Spinal cord (tissue), 10 donors: ENCODE measurements at places on chromosomes 2 and 18.

DNA sequence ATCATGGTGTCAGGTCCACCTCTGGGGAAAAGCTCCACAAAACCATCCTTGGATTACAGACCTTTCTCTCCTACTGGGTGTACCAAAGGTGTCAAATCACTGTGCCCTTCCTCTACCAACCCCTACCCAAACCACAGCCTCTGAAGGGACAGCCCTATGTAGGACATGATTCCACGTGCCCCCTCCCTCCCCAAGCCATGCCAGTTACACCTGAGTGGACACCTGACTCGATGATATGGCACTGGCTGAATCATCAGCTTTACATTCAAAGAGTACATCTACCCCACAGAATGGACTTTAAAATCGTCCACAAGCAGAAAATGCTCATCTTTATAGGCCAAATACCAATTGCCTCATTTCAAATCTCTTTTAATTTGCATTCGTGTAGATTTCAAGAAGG is 26.0 kb downstream of the TRABD2A start:
- no peak for DNase-seq

- DNase-seq, result no peak
Measured at GRCh38 chr2:228590681-228591080, 409.2 kb upstream of the SPHKAP start.

- no peak for DNase-seq
Measured at GRCh38 chr2:46679761-46680160, 200.4 kb downstream of the TMEM247 start.

DNA sequence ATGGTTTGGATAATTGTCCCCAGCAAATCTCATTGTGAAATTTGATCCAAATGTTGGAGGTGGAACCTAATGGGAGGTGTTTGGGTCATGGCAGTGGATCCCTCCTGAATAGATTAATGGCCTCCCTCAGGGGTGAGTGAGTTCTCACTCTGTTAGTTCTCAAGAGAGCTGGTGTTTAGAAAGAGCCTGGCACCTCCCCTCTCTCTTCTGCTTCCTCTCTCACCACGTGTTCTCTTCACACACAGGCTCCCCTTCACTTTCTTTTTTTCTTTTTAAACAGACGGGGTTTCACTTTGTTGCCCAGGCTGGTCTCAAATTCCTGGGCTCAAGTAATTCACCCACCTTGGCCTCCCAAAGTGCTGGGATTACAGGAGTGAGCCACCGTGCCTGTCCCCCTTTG is 111.6 kb upstream of the LTBP1 start:
- DNase-seq, result no peak

DNA sequence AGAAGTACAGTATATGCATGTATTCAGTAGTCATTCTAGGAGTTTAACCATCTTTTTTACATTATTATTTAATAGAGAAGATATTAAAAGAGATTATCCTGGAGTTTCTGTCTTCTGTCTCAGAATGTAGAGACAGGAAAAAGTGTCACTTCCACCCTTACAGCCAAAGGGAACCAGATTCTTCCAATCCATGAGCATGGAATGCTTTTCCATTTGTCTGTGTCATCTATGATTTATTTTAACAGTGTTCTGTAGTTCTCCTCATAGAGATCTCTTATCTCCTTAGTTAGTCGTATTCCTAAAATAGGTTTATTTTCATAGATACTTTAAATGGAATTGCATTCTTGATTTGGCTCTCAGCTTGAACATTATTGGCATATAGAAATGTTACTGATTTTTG is 959.5 kb upstream of the PIK3C3 start:
- DNase-seq, result no peak

- no peak for DNase-seq
Measured at GRCh38 chr2:166762746-166763145, 125.5 kb upstream of the XIRP2 start.

DNA sequence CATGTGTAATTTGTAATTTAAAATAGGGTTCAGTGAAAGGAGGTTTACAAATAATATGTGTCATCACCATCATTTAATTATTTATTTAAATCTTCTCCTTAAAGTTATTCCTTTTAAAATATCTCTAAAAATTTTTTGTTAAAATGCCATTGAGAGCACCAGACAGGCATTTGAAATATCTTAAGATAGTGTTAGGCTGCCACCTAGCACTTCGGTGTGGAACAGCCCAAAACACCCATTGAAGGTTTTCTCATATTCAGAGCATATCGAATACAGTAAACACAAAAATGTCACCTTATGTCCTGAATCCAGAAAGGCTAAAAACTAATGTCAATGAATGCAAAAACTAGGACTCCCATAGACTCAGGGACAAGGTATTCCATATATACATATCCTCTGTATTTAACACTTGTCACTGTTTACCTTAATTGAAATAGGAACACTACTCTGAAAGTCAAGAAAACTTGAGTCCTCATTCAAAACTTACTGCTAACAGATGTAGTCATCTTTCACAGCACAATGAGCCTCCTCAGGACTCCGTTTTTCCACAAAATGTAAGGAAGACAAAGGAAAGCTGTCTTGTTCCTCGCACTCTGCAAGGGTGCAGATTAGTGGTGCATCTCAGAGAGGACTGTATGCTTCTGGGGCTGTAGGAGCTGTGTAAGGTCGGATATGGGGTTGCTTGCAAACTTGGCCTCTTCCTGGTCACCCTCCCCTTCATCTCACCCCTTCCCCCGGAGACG is 329.5 kb downstream of the PAX3 start:
- DNase-seq, result peak; percentile 54

GRCh38 chr2:133713049-133713580 is 144.9 kb upstream of the NCKAP5 start:
- no peak for DNase-seq

- DNase-seq, result no peak
Measured at GRCh38 chr2:43224131-43224570, 2.3 kb downstream of the ZFP36L2 start.

DNA sequence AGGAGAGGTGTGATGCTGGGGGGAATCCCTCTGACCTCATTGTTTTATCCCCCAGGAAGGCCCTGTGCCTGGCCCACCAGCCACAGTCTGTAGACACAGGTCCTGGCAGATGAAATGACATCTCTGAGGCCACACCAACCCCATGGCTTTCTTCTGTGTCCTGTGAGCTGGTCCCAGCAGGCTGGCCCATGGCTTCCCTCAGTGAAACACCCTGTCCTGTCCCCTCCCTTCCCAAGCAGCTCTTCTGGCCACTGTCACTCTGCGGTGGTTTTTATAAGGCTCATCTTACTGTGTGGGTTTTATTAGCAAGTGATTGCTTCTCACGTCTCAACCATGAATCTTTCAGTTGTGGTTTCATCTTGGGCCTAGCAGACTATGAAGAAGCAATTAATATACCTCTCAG is 102.8 kb upstream of the STPG4 start:
- no peak for DNase-seq

DNA sequence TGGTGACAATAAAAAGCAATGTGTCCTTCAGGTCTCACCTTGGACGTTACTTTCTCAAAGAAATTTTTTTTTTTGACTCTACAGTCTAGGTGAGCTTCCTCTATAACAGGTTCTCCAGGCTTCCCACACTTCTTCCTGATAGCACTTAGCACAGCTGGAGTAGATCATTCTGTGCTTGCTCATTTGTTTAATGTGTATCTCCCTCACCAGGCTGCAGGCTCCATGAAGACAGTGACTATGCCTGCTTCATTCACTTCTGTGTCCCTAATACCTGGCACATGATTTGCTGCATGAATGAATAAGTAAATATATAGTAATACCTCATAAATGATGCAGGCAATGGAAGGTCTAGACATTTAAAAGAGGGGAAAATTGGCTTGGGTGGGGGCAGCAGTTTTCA is 109.9 kb upstream of the CD302 start:
- no peak for DNase-seq

- DNase-seq, result no peak
Measured at GRCh38 chr2:61220768-61221167, 58.8 kb downstream of the C2orf74 start.

- no peak for DNase-seq
Measured at GRCh38 chr18:58314284-58314683, 270.3 kb downstream of the NEDD4L start.

GRCh38 chr2:238595750-238596570 is 169.2 kb downstream of the ASB1 start:
- no peak for DNase-seq

- DNase-seq, result no peak
Measured at GRCh38 chr2:96325884-96326255, 753 bp downstream of the ITPRIPL1 start.
